ENCODE measurements at places on chromosomes 16 and 17. TPM values are rescaled to one million over a fixed set of nuclear protein-coding genes. Genes with fewer than 3 reads are reported as not detected.

- no peak for DNase-seq
Measured at GRCh38 chr17:40460968-40461731, 17.9 kb downstream of the IGFBP4 start.

DNA sequence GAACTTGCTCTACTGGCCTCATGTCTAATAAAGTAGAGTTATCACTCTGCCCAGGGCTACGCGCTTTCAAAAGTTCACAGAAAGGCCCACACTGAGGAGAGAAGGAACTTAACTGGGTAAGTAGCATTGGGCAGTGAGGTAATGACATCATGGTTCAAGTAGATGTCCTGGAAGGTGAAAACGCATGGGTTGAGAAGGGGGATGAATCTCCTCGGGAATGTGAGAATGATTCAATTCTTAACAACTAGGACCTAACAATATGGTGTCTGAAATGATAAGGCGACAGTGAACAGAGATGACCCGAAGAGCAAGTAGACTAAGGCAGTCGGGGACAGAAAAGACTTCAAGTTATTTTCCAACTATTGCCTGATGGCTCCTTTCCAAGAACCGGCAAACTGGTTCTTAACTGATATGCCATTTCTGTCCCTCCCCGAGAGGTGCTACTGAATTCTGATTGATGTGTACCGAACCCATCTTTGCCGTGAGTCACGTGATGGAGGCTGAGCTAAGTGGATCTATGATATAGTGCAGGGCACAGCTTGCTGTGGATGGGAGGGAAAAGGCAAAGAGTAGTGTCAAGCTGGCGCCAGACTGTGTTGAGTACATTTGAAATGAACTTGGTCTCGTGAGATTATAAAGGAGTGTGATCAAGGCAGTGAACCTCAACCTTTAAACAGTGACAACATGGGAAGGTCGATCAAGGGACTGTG lies 44.1 kb downstream of the MARCHF10 start:
- no peak for DNase-seq

DNA sequence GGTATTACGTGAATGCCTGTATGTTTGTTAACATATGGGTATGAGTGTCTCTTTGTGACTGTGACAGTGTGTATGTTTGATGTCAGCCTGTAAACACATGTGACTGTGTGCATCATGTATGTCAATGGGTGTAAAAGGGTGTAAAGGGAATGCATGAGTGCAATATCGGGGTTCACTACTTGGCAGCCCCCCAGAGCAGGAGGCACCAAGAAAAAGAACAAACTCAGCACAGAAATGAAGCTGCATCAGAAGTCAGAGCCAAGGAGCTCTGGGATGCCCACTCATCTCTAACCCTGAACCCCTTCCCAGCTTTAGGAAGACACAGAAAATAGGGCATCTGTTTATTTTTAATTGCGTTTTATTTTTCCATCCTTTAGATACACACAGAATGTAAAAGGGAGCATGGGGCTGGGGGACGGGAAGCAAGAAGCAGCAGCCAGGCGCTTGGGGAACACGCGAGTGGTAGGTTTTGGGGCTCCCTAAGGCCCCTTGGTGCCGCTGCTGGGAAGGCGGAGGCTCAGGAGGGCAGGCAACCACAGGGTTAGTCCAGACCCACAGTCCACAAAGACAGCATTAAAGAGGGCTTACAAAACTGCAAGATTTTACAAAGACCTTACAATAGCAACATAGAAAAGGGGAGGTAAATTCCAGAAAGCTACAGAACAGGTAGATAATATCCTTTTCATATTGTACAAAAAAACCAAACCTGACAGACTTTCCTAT lies 2.3 kb upstream of the HOXB6 start:
- no peak for DNase-seq

KRT40 gene
- not detected for polyA plus RNA-seq

DNA sequence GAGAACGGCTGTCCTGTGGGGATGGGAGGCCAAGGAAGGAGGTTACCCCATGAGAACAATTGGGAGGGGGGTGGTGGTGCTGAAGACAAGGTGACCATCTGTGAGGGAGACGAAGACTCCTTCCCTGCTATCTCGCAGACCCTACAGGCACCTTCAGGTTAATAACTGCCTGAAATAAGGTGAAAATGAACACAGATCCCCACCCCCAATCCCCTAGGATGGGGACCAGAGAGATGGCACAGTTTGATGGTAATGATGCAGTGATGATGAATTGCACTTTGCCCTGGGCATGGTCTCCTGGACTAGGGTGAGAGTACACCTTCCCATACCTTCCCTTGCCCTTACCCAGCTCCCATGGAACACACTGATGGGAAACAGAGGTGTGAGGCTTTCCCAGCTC lies 1.4 kb upstream of the NAE1 start:
- DNase-seq = no peak

MPG gene
- 38.0 TPM for polyA plus RNA-seq

- no peak for DNase-seq
Measured at GRCh38 chr16:63530974-63531373, 1494.7 kb upstream of the CDH8 start.

TBC1D3B gene
- 0.80 TPM for polyA plus RNA-seq

DNA sequence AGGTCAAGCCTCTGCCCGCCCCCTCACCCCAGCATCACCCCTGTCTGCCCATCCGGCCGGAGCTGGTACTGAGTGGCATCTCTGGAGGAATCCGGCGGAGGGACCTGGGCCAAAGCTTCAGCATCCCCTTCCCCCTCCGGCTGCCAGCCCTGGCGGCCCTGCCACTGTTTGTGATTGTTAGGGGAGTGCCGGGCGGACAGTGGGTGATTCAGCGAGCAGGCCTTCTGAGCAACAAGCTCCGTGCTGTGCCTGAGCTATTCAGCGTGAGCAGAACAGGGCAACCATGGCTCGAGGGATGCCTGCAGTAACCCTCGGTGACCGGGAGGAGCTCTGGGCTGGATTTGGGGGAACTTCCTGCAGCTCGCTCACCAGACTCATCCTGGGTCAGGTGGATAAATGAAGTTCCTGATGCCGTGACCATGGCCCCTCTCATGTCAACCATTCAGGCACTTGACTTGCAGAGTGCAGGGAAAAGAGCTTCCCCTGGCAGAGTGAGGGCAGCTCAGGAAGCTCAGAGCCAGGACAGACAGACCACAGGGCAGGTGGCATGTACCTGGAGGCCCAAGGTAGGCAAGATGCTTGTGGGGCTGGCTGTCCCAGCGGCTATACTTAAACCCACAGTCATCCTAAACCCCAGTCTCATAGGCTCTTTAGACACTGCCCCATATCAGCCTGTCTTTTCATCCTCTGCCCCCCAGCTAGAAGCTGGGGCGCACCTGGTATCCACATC lies 24.3 kb upstream of the MLKL start:
- DNase-seq = no peak

CRHR1 gene
- polyA plus RNA-seq = 0.09 TPM

GRCh38 chr17:5500589-5501391 lies 14.4 kb downstream of the MIS12 start:
- DNase-seq = peak; percentile 99

DNA sequence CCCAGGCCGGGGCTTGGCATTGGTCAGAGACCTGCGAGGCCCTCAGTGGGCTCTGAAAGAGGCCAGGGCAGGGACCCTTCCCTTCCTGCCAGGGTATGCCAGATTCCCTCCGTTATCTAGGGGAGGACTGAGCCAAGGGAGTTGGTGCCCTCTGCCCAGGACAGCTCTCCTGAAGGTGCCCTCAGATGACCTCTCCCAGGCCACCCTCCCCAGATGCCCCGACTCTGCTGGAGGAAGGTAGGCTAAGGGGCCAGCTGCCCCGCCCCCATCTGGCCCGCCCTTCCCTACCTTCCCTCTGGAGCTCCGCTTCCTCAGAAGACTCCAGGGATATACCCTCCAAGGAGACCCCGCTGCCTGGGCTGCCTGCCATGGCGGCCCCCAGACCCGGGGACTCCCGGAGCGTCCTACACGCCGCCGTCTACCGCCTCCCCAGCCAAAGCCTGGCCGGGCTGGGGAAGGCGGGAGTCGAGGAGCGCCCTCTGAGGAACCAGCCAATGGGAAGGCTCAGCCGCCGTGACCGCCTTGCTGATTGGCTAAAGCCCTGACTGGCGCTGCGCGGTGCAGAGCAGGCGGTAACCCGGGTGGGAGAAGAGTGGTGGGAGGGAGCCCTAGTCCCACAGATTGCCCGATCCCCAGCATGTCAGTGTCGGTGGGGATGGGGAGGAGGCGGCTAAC lies 7.0 kb downstream of the MPP2 start:
- peak; percentile 95 for DNase-seq

CFAP119 gene
- 5.2 TPM for polyA plus RNA-seq

GRCh38 chr17:80453126-80453997 lies 23.0 kb downstream of the NPTX1 start:
- no peak for DNase-seq

GLIS2 gene
- polyA plus RNA-seq = 8.2 TPM

- DNase-seq = no peak
Measured at GRCh38 chr17:68314916-68315535, 23.7 kb downstream of the ARSG start.

GRCh38 chr17:43341715-43342588 lies 56.8 kb upstream of the ARL4D start:
- no peak for DNase-seq

- peak; percentile 89 for DNase-seq
Measured at GRCh38 chr17:74842599-74843351, 16.9 kb downstream of the GRIN2C start.

EPOP gene
- polyA plus RNA-seq = 0.42 TPM

DNA sequence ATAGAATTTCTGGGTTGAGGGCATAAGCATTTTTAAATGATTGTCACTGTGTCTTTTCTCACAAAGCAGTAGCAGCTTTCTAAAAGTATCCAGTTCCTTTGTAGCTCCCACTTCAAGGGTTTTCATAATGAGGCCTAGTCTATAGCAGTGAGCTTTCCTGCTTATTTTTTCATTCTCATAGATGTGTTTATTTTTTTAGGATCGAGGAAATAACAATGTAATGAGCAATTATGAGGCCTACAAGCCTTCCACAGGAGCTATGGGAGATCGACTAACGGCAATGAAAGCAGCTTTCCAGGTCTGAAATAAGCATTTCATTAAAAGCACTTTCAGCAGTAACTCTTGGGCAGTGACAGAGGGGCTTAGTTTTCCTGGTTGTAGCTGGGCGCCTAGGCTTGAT lies 10.6 kb upstream of the PSMC5 start:
- no peak for DNase-seq

GRCh38 chr17:39738983-39739884 lies 1.5 kb downstream of the GRB7 start:
- DNase-seq = peak; percentile 93

DNA sequence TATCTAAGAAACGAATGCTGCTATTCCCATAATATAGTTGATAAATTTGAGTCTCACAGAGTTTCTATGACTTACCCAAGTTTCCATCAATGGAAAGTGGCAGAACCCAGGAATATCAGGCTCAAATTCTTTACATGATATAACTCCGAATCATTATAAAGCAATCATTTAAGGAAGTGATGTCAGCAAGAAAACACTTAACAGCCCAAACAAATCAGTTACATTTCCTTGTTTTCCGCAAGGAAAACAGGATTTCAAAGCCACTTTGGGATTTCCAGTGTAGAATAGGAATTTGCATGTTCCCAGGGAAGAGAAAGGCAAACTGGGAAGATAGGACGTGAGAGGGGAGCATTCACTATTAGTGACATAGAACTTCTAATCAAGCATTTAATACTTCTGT lies 311.4 kb upstream of the GOT2 start:
- DNase-seq = no peak

CSH2 gene
- polyA plus RNA-seq = 0.43 TPM

- peak; percentile 76 for DNase-seq
Measured at GRCh38 chr17:14299280-14300141, 1.4 kb upstream of the HS3ST3B1 start.

DNA sequence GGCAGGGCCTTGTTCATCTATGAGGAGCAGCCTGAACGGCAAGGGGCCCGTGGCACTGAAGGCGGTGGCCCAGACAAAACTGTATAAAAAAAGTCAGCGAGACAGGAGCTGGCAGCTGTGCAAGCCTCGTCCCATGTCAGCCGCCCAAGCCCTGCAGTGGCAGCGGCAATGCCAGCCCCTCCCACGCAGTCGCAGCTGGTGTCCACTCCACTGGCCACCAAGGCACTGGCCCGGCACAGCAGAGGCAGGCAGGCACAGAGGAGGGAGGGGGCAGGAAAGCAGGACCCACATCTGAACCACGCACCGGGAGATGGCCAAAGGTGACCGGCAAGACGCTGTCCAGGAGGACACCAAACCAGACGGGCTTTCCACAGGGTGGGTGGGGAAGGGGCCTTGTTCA lies 15.9 kb upstream of the C16orf95 start:
- DNase-seq = no peak

DNA sequence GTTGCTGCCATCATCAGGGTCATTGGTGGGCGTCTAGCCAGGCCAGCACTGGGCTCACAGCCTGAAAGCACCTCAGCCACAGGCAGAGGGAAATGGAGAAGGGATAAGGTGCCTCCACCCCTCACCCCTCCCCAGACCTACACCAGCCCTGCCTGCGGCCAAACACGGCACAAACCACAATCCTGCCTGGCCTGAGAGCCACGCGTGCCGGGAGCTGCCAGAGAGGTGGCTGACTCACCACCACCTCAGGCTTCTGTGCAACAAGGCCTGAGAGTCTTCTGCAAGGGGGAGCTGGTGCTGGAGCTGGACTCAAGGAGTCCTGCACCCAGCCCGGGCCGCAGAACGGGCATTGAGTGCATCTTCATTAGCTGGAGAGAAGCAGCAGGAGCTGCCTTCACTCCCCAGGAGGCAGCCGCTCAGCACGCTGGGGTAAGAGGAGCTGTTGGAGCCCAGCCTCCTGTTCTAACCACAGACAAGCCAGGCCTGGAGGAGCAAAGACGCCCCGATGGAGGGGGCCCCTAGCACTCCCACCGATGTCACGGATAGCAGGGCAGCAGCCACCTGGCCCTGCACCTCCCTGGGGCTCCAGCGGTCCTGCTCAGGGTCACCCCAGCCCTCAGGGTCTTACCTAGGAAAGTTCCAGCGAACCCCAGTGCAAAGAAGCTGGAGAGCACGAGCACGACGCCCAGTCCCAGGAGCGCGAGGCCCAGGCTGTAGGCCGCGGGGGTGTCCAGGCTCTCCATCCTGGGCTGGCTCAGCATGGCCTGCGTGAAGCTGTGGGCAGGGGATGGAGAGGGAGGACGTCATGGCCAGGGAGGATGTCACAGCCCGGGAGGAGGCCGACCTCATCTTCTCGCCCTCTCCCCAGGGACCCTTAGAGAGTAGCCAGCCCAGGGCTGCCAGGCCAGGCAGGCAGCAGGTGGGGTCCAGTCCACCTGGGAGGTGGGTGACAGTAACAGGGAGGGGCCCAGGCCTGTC lies 16.0 kb upstream of the RASD1 start:
- DNase-seq = no peak

Data from GM23338 (cell line).